ENCODE measurements at places on chromosomes 6 and 20.

GRCh38 chr6:149202952-149203351, 114.6 kb upstream of the TAB2 start:
- no peak for DNase-seq

- DNase-seq: no peak
Measured at GRCh38 chr6:111922454-111923297, 49.4 kb upstream of the FYN start.

DNA sequence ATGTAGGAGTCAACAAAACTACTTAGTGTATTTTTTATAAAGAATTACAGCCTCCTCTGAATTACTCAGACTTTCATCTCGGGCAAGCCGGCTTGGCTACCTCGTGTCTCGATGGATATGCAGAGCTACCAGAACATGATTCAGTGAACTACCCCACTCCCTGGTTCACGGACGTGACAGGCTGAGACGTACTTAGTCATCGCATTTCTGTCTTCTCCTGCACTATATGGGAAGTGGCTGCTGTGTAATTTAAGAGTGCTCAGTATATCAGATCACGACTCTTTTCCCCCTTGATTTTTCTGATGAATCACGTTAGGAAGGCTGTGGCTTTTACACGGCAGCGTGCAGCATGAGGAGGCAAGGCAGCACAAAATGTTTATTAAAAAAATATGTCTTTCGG, 302.7 kb upstream of the ZFP64 start:
- DNase-seq: no peak

DNA sequence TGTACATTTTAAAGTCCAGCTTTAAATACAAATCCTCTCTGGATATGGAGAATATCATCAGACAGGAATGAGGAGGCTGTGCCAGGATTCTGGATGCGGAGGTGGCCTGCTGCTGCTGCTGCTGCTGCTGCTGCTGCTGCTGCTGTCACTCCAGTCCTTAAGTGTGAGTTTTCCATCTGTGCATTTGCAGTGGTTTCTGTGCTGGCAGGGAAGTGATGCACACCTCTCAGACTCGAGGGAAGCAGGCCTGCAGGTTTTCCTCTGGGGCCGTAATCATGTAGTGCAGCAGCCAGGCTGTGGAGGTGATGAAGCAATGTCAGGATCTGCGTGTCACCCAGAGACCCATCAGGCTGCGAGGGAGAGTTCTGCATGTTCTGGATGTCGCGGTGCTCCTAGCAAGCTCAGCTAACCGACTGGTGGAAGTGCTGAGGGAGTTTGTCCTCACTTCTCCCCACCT, 32.0 kb downstream of the CFAP61 start:
- no peak for DNase-seq

DNA sequence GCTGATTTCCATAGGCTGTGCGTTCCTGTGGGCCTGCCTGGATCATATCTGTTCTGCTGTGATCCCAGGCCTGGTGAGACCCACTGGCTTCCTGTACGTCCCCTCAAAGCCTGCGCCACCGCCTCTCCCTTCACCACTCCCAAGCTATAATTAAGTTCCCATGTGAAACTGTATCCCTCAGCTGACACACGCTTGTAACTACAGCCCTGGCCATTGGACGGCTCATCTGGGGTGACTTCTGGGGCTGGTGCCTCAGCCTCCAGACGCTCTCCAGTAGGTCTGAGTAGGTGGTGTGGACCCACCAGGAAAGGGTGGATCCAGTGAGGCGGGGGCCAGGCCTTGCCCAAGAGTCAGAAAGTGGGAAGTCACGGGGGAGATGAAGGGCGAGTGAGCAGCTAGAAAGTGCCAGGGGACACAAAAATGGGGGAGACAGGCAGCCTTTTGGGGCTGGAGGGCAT, 21.0 kb downstream of the PPARD start:
- DNase-seq: no peak

- no peak for DNase-seq
Measured at GRCh38 chr6:125190667-125191066, 37.1 kb downstream of the TPD52L1 start.

DNA sequence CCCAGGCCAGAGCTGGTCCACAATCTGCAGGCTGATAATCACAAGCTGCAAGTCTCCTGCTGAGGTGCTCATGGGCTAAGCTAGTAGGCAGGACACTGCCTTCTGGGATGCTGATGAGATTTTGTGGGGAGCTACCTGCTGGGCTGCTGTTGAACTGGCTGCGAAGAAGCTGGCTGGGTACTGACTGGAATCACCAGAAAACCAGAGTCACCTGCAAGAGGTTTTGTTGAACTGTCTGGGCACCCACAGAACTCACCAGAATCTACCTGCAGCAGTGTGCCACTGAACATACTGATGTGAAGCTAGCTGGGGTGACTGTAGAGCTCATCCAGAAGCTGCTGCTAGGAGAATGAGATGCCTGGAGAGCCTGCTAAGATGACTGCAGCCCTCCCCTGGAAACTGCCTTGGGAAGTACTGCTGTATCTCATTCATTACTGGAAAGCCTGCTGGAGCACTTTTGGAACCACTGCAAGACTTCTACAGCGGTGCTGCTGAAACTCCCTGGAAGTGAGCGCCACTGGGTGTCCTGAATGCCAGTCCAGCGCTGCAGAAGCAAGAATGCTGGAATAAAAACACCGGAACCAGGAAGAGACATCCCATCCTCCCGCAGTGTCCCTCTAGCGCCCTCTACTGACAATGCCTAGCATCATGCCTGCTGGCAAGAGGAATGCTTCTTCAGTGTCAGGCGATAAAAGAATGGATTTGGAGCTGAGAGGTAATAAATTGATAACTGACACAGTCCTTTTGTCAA, 64.9 kb upstream of the ARHGAP18 start:
- peak; percentile 35 for DNase-seq

DNA sequence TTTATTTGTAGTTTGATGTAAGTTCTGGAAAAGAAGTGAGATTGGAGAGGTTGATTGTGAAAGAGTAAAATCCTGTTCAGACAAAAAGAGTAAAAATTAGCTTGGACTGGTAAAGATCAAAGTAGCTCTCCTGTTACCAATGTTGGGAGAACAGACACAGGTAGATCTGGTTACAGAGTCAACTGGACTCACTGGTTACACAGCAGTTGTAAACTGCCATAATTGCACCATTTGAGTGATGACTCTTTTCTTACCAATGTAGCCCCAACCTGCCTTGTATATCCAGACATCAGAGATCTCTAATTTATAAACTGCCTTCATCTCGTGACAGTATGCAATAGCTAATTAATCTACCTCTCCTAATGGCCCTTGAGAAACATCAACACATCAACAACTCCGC, 165.6 kb upstream of the PRSS16 start:
- no peak for DNase-seq

GRCh38 chr6:67880939-67881705, 754.0 kb upstream of the ADGRB3 start:
- DNase-seq: no peak

DNA sequence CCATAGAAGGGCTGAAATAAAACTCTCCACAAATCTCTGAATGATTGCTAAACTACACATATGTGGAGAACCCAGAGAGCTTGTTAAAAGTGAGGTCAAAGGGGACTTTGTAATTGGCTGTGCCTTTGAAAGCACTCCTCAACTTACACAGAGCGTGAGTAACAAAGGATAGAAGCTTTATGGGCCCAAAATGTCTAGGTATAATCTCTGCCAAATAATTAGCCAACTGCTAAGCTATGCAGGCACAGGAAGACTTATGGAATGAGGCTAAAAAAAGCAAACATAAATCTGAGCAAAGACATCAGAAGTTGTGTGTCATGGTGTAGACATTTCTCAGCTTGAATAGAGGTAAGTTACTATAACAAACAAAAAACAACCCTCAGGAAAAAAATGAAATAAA, 23.3 kb upstream of the UST start:
- DNase-seq: no peak

- no peak for DNase-seq
Measured at GRCh38 chr6:44624226-44624625, 236.7 kb downstream of the CDC5L start.

- DNase-seq: no peak
Measured at GRCh38 chr6:113651920-113652319, 205.2 kb upstream of the MARCKS start.

DNA sequence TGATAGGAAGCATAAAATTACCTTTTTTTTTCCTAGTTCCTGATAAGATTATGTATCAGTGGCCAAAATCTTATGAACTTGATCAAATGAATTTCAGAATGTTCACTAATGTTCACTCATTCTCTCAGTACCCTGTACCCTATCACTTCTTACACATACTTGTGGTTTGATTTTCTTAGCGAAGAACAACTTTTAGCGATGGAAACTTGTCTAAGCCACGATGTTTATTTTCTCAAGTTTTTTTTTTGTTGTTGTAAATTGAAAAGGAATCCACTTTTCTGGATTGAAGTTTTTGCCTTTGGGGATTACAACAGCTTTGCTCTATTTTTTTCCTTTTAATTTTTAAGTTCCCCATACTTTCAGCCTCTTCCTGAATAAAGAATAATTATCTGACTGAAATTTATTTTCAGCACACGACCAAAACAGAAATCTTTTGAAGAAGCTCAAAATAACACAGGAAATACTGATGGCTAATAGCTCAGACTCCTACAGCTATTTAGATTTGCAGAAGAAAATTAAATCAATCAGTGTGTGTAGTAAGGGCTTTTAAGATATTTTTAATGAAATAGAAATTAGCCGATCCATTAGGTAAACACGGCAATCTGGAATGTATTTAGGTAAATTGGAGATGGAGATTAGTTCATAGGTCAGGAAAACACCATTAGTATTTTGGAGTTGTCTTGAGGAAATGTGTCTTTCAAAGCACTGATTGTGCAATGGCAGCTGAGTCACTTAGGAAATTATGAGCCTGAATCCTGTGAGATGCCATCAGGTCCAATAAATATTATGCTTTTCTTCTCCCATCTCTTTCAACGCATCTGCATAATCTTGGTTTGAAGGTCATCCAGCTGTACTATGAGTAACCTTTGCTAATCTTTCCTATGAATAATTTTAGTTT, 217.5 kb downstream of the GJA1 start:
- no peak for DNase-seq

- no peak for DNase-seq
Measured at GRCh38 chr6:6657085-6657819, 68.7 kb downstream of the LY86 start.

DNA sequence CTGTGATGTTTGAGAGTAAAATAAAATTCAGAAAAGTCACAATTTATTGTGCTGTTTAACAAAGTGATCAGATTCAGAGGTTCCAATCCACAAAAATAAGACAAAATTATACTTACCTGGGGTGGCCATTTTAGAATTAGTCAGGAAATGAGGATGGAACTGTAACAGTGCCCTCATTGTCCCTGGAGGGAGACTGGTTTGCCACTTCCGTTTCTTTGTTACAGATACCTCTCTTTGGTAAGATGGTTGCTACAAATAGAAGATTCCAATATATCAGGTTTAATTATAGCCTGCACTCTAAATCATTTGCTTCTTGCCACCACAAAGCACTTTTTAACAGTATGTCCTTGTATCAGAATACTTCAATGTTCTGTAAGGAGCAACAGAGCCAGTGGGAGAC, 95.6 kb downstream of the CTNNBL1 start:
- no peak for DNase-seq

DNA sequence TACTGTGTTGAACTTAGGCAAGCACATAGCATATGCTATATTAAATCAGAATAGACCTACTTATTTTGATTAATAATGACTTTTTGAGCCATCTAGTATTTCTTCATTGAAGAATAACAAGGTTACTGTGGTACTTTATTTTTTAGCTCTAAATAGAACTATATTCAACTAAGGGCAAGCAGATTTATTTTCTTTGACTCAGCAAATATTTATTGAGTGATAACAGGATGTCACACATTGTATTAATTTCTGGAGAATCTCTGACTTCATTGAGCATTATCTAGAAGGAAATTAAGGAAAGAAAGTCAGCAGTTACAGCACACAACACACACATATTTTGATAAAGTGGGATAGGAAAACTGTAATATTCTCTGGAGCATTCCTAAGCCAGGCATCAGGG, 407.4 kb downstream of the CD109 start:
- no peak for DNase-seq

DNA sequence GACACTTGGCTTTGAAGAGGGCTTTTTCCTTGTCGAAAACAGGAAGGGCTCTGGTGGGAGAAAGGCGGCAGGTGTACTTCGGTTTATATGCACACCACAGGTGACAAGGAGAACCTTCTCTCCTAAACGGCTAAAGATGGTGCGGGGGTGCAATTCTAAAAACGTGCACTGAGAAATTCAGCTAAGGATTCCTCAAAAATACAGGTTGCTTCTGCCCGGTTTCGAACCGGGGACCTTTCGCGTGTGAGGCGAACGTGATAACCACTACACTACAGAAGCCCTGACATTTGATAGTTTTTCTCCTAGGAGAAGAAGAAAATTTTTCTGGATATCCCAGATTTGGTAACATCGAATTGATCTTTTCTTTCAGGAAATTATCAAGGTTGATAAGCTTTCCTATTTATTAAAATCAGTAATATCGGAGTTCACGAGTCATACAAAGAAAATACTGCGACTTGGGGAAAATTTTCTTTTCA, 32.0 kb downstream of the POM121L2 start:
- DNase-seq: no peak

GRCh38 chr6:142592876-142593275, 291.1 kb downstream of the ADGRG6 start:
- no peak for DNase-seq

GRCh38 chr6:56686429-56686828, 43.7 kb upstream of the DST start:
- DNase-seq: no peak

DNA sequence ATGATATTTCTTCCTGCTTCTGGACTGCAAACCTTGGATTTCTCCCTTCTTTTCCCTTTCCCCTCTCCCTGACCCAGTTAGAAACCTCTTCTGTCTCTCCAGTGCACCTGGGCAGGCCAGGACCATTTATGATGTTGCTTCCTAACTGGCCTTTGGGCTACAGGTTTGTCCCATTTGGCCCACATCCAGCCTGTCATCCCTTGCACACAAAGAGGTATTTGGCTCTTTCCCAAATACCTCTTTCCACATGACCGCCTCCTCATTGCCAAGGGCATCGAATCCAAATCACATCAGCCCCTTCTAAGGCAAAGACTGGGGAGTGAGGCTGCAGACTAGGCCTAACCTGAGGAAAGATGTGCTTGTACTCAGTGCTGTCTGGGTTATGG, 13.6 kb downstream of the FGD2 start:
- DNase-seq: no peak

Measured in GF-D8 (cell line).